ENCODE measurements at places on chromosomes 13 and 19.

DNA sequence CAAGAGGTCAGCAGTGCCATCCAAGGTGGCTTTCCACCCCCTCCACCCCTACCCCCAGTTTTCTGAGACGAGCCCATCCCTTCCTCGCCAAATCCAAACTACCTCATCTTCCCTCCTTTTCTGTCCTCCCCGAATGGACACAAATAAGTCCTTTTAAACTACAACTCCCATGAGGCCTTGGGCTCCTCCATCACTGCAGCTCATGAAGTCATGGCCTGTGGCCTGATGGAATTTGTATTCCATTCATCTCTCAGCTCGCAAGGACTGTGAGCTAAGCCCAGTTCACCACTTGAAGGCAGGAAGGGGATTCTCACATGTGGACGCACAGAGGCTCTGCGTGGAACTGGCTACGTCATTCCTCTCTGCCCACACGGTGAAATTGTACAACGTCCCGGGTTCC, 12.5 kb downstream of the PTPRH start:
- no peak for DNase-seq

DNA sequence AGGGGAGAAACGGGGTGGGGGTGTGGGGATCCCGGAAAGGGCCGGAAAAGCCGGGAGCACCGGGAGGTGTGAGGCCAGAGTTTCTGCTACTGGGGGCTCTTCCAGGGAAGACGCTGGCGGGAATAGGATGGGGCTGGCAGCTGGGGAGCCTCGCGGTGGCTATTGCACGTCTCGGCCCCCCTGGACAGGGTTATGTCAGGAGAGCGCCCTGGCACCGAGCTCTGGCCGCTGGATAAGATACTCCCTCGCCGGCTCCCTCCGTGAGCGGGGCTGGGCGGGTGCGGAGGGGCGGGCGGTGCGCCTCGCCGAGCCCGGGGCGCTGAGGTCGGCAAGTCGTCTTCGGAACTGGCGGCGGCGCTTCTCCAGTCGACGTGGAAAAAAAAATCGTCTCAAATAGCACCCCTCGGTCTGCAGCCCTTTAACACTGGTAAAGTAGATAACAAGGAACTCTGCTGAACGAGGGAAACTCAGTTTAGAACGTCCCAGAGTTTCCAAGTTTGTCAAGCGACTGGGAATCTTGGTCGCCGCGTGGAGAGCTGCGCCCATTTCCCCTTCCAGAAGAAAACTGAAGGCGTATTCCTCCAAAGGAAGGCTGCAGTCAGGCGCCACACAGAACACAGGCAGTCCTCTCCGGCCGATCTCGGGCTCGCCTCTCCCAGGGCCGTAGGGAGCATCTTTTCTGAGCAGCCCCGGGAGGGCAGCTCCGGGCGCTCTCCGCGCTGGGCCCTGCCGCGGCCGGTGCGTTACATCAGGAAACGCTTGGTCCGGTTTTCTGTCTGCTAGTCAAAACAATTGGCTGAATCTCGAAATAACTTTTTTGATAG, 115.1 kb downstream of the KCNRG start:
- no peak for DNase-seq

- no peak for DNase-seq
Observed at GRCh38 chr19:50285833-50286232, 43.3 kb downstream of the KCNC3 start.

DNA sequence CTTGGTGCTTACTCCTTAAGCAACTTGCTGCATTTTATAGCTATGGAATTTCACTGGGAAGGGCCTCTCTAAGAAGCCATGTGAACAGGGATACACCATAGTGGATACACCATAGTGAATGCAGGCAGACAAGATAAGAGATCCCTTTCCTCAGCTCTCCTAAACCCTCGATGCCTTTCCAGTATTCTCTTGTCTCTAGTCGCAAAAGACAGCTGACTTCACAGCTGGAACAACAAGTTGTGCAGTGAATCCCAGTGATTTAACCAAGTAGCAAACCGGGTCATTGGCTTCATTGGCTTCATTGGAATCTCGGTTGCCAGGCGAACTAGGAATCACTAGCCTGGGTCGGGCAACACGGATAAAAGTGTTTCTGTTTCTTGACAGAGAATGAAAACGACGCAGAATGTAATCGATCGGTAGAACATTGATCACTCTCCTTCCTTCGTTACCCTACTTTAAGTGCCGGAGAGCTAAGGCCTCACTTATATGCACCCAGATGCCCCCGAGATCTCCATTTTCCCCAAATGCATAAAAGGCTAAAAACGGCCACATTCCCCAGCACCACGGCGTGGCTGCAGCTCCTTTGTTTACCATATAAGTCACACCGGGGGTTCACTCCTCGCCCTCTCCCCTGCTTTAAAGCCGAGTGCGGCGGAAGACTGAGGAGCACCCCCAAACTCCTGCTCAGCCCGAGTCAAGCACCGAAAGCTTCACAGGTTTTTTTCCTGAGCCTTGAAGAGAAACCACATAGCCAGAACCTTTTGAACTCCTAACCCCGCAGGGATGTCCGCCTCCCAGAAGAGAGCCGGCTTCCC, 674 bp downstream of the TRPC4 start:
- DNase-seq = no peak

DNA sequence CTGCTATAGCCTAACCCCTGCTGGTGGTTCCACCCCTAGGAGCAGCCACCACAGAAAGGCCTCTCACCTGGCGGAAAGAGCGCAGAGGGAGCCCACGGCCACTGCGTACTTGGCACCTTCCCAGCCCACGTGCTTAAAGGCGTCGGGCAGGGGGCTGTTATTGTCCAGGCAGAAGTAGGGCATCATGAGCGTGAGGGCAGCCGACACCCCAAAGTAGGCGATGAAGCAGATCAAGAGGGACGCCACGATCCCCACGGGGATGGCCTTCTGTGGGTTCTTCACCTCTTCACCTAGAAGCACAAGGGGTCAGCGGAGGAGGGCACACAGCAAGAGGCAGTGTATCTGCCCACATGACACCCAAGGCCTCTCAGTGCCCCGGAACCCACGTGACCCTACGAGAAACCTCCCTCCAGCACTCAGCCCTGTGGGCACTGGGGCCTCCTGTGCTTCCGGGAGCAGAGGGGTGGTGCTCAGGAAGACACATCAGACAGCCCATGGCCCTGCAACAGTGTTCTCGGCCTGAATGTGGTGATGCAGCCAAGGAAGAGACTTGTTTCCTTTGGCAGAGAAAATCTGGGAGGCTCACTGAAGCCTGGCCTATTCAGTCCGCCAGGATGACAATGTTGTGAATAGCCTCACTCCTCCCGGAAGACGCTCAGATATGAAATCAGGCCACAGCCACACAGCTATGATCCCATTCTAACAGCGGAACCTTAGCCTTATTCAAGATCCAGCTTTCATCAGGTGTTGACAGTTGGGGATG, 72.1 kb downstream of the SLC7A1 start:
- DNase-seq = no peak

DNA sequence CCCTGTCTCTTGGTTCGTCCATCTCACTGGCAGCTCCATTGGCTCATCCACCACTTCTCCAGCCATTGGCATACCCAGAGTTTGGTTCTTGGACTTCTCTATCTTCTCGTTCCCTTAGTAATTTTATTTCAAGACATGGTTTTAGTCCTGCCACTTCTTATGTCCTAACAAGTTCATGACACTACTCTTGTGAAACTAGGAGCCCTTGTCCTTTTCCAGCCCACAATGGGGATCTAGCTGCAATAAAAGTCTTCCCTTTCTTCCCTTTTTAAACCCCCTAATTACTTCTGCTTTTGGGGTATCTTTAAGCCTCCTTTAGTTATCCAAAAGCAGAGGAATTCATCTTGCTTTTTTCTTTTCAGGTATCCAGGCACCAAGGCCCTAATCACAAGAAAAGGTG, 2.9 kb upstream of the RCBTB2 start:
- DNase-seq = no peak

DNA sequence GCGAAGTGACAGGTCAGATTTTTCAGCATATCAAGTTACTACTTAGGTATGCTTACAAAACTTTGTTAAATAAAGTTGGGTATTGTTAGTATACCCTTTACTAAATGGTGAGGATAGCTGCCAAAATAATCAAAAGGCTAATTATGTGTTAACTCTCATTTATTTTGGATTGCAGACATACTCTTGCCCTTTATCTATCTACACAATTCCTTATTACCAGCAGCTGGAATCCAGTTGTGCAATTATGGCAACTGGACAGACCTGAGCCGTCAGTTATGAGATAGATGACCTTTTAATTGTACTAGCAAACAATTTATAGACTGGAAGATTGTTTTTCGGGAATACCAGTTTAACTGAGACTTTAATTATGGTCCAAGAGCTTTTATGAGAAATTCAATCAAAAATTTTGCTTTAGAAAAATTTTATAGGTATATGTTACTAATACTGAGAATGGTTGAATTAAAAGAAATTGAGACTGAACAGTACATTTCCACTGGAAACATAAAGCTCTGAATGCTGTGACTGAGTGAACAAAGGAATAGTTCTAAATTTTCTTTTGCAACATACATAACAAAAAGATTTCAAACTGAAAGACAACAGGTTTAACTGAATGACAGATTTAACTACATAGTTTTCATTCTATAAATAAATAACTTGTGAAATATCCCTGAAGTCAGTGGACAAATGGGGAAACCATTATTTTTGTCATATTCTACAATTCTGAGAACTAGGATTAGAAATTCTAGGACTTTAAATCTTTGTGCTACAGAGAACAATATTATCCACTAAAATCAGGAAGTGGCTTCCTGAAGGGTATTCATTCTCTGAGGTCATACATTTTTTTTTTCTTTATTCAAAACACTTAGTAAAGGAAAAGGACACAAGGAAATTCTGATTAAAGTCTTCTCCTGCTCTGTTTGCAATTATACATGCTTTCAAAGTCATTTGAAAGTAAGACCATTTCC, 97.4 kb downstream of the ZC3H13 start:
- no peak for DNase-seq

- no peak for DNase-seq
Observed at GRCh38 chr19:1336079-1336684, 47.5 kb upstream of the NDUFS7 start.

DNA sequence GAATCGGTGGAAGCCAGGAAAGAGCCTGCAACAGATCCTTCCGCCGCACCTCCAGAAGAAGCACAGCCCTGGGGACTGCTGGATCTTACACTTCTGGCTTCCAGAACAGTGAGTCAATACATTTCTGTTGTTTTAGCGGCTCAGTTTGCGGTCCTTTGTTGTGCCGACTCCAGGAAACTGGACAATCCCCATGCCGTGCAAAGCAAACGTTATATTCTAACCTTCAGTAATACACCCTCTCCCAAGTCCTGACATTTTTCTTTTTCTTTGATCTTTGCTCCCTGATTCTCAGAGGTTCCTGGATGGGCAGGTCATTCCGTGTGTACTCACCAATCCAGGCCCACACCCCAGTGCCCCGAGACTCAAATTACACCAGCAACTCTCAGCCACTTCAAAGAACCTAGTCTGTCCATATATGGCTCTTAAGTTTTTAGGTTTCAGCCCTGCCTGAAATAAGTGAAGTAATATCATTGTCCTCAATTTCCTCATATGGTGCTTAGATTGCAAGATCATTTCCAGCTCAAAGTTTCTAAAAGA, 387.1 kb upstream of the SGCG start:
- DNase-seq = no peak

DNA sequence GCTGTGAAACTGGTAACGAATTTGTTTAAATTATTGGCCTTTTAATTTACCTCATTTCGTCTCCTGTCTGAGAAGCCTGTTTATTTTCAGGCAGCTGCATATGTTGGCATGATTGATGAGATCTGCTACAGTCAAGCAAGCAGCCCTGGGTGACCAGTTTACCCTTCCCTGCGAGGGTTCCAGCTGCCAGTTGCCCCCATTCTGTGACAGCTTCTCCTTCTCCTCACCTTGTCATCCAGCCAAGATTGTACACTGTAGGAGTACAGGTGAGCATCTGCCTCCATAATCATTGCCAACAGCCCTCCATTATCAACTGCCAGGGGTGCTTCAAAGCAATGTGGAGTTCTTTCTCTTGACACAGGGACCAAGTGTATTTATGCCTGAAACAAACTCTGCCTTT, 1979.9 kb upstream of the PRR20A start:
- no peak for DNase-seq

DNA sequence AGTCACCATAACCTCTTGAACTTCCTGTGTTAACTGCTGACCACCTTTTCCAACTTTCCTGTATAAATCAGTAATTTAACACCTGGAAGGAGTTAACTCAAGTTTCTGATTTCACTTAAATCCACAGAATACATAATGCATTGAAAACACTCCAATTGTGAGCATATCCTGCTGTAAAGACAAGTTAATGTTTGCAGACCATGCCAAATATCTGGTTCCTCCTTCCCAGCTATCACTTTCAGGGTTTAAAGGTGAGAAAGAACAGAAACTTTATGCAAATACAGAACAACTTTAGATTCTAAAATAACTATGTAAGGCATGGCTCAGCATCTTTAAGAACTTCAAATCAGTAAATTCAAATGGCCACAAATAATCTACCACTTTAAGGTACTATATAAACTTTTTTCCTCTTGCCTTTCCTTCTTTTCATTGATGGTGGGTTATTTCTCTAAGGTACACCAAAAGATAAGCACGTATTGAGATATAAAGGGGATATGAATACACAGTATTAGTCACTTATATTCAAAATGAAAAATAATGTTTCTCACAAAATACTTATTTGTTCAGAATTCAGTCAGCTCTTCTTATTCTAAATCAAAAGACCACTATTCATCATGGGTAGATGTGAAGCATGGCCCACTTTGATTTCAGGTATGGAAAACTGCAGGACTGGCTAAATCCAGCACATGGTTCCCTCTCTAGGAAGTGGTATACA, 6.6 kb upstream of the TPTE2 start:
- no peak for DNase-seq

DNA sequence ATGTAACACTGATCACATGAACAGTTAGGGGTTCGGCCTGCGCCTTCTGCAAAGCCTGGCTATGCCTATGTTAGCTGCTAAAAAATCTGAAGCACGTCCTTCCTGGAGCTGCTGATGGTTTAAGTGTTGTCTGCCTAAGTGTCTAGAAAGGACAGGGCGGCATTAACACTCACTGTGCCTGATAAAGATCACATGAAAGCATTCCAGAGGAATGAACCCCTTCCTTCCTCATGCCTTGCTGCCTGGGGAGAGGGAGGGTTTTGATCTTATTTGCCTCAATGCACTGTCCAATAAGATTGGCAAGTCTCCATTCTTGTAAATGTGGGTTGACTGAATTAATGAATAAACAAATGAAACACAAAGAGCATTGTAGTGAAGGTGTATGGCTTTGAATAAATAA, 5.2 kb downstream of the DOCK9 start:
- DNase-seq = no peak

GRCh38 chr19:56015756-56016155, 29.2 kb downstream of the NLRP5 start:
- no peak for DNase-seq

GRCh38 chr13:41386211-41386610, 71.1 kb upstream of the RGCC start:
- DNase-seq = no peak

- no peak for DNase-seq
Observed at GRCh38 chr13:104608331-104608730, 1542.1 kb upstream of the SLC10A2 start.

Data from stimulated activated CD8-positive, alpha-beta memory T cell treated with anti-CD3 and anti-CD28 coated beads, Interleukin-15, amount 100 ng/mL, for 48 hours (primary cell).